ENCODE measurements at places on chromosomes 3 and 15.

DNA sequence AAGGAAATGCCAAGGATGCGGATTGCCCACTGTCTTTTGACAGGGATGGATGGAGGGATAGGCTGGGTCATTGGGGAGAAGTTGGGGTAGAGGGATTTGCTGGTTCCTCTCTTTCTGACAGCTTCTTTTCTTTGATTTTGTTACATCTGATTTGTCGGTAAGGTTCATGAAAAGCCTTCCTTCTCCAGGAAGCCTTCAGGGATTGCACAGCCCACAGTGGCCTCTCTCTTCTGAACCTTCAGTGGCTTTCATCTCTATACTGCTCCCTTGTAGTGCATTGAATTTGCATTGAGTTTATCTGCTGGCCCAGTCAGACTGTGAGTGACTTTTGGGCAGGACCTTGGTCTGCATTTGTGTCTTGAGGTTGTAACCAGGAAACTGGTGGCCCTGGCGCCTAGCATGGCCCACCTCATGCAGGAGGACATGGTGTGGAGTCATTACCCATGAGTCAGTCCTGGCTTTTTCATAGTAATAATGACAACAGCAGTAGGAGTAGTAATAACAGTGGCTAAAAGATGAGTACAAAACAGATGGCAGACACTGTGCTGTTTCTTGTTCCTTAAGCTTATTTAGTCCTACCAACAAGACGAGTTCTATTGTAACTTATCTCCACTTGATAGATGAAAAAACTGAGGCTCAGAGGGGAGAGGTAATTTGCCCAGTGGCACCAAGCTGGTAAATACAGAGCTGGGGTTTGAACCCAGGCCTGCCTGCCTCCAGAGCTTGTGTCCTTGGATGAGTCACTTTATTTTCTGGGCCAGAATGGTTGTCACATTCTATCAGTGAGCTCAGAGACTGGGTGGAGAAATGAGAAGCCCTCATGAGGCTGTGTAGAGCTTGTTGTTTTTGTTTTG lies 28.4 kb downstream of the SMAD6 start:
- DNase-seq: no peak

- DNase-seq: no peak
Measured at GRCh38 chr3:98670020-98670419, 76.6 kb upstream of the CPOX start.

DNA sequence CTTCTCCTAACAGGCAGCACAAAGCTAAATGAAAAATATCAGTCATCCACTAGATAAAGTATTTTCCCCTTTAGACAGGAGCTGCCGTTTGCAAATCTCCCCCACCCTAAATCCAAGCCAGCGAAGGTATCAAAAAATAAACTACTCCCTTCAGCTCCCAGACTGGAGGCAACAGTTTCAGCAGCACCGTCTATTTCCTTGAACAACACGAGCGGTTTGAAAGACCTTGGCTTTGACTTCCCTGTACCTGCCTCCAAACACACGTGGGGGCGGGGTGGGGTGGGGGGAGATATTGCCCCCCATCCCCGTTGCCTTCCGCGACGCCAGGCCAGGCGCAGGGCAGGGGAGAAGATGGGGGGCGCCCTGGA lies 832 bp upstream of the CACNA1D start:
- no peak for DNase-seq

GRCh38 chr3:106328224-106328623 lies 459.4 kb upstream of the CBLB start:
- no peak for DNase-seq

DNA sequence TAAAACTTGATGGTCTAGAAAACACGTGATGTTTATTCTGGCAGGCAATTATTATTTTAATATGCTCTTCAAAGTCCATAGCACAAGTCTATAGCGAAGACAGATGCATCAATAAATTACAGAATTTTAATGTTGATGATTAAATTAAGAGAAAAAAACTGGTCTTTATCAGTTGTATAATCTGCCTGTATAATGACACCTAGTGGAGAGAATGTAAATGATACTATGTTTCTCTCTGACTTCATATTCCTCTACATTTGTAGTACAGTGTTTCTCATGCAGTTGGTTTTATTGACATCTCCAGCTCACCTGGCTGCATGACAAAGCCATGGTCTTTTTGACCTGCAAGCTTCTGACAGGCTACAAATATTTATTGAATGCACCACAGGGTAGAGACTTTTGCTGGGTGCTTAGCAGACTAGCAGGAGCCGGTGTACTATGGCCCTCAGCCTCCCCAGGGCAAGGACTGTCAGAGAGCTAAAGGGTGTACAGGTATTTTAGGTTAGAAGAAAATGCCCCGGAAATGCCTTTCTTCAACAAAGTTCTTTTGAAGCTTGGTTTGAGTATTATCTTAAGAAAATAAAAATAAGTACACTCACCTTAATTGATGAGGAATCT lies 289.9 kb downstream of the GAP43 start:
- DNase-seq: no peak

- DNase-seq: no peak
Measured at GRCh38 chr15:64979252-64979710, 10.4 kb downstream of the SPG21 start.

- no peak for DNase-seq
Measured at GRCh38 chr15:28003302-28004037, 95.6 kb downstream of the OCA2 start.

DNA sequence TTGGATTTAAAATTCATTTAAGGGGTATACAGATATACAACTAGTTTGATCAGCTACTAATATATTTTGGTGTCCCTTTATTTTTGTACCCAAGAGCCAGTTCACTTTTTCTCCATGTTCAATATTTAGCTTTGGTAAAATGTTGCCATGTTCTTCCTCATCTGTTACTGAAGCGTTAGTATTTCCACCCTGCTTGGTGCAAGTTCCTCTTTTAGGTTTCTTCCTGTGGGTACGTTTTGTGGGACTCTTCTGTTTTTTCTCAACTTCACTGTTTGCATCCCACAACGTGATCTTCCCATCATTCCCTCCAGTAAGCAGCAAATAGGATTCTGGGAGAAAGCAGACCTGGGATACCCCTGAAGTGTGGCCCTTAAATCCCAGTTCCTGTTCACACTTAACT lies 14.1 kb downstream of the WDR53 start:
- DNase-seq: no peak

DNA sequence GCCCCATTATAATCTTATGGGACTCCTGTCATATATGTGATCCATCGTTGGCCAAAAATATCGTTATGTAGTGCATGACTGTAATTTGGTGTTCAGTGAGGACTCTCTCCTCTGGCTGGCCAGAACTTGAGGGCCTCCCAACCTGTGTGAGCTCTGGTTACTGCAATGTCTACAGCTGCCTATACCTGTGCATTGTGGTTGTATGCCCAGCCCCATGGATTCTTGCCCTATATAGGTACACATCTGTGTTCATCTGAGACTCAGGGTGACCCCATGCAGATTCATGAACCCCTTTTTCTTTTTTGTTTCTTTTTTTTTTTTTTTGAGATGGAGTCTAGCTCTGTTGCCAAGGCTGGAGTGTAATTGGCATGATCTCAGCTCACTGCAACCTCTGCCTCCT lies 32.6 kb upstream of the KLF13 start:
- DNase-seq: no peak

DNA sequence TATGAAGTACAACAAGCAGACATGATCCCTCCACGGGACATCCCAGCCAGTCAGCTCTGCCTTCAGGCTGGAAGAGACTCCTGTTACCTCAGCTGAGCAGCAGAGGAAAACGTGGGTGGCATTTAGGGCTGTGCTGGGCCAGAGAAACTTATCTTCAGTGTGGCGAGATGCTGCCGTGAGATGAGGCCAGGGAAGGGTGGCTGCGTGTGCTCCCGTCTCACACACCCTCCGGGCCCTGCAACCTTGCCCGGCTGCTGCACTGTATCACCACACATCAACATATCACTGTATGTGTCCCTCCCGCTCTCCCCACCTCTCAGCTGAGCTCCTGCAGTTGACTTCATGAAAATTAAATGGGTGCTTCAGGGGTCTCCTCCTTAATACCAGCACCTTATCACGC lies 23.4 kb downstream of the BMF start:
- DNase-seq: no peak

GRCh38 chr3:120775411-120775810 lies 32.9 kb downstream of the GTF2E1 start:
- no peak for DNase-seq

- DNase-seq: peak; percentile 49
Measured at GRCh38 chr3:119352863-119353527, 58.8 kb downstream of the ARHGAP31 start.

GRCh38 chr3:161222662-161223061 lies 1.6 kb downstream of the NMD3 start:
- DNase-seq: no peak

DNA sequence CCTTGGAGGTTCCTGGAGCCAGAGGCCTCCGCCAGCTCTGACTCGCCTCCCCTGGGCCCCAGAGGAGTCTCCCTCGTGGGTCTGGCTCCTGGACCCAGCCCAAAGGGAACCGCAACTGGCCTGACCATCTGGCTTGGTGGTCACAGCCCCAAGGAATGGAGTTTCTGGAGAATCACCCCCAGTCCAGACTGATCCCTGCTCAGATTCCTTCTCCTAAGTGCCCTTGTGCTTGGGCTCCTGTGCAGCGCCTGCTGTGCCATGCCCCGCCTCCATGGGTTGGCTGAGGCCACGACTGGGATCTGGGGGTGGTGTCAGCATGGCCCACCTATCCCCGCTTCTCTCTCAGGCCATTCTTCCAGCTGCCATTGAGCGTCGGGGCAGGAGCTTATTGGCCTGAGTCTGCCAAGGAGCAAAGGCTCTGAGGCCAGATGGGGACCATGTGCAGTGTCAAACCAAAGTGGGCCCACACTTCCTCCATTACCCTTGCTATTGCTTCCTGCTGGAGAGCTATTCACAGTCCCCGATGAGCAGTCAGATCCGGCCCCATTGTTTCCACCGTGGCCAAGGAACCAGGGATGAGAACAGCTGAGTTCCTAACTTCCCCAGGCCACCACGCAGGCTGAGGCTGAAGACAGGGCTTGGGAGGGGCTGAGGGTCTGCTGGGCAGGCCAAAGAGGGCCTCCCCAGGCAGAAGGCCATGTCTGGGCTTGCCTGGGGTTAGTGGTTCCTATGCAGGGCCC lies 19.0 kb downstream of the CSPG4 start:
- no peak for DNase-seq

GRCh38 chr3:126696701-126697267 lies 7.3 kb upstream of the CHCHD6 start:
- DNase-seq: no peak

GRCh38 chr3:190721330-190721729 lies 141.2 kb downstream of the GMNC start:
- DNase-seq: no peak

DNA sequence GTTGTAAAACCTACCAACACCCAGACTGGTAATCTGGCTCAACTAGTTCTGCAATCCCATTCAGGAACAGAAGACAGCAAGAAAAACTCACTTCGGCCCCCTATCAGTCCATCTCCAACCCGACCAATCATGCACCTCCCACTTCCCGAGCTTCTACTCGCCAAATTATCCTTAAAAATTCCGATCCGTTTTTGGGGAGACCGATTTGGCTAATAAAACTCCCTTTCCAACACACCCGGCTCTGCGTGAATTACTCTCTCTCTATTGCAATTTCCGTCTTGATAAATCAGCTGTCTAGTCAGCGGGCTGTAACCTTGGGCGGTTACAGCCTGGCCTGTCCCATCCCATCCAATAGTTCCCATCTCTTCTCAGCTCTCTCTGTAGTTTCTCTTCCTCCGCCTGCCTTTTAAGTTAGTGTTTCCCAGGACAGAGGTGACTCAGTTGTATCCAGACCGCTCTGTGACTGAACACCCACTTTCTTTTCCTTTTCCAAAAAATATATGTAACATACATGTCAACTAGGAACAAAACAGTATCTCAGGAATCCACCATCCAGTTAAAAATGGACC lies 780 bp upstream of the ACAD9 start:
- DNase-seq: peak; percentile 29

GRCh38 chr3:78349571-78349970 lies 1309.7 kb downstream of the ROBO2 start:
- no peak for DNase-seq

DNA sequence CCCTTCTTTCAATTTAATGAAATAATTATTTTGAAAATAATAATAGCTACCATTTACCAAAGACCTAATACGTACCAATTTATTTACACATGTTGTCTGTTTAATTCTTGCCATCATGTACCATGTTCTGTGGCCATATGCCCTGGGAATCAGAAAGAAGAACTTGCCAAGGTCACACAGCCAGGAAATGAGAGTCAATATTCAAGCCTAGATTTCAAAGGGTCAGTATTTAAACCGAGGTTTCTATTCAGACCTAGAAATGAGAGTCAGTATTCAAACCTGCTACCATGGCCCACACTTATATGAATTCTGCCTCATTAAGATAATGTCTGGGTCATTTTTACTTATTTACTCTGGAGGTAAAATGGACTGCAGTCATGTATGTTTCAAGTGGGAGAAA lies 103.6 kb upstream of the TBL1XR1 start:
- no peak for DNase-seq

DNA sequence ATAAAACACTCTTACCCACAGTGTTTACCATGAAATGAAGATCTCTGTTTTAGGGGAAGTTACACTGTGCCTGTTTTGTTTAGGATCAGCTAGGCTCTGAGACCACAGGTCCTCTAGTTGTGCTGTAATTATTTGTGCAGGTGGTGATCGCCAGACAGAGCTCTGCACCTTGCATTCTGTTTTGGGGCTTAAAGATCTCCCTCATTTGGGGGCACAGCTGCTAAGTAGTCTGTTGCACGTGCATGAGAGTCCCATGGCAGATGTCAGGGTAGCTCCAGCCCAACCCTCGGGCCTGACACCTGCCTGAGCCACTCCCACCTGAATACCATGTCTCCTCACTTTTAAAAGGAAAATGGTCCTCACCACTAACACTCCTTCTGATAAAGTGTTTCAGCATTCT lies 12.4 kb downstream of the C3orf20 start:
- DNase-seq: no peak

- peak; percentile 15 for DNase-seq
Measured at GRCh38 chr3:148866261-148866660, 1.2 kb downstream of the CPA3 start.

GRCh38 chr3:134291319-134292254 lies 40.9 kb upstream of the RYK start:
- DNase-seq: peak; percentile 81

DNA sequence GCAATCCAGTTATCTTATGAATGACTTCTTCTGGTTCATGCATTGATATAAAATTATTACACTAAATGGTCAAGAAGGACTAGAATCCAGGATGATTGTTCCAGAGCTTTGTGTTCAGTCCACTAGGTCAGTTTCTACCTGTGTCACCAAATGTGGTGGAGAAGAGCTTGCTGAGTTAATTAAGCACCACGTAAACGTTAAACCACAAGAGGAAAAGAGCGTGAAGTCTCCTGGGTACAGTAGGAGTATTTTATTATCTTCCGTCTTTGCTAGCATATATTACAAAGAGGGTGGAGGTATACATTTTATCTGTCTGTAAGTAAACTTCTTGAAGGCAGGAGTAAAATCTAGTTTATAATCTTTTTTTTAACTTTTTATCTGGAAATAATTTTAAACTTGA lies 23.5 kb downstream of the CHP1 start:
- DNase-seq: no peak

- DNase-seq: peak; percentile 17
Measured at GRCh38 chr15:34616613-34617012, 33.2 kb upstream of the GOLGA8B start.

Measured in skeletal muscle cell (primary cell).